ENCODE measurements at places on chromosomes 1 and 21.

GRCh38 chr1:150567341-150567716 lies 12.1 kb downstream of the MCL1 start:
- DNase-seq, result no peak

DNA sequence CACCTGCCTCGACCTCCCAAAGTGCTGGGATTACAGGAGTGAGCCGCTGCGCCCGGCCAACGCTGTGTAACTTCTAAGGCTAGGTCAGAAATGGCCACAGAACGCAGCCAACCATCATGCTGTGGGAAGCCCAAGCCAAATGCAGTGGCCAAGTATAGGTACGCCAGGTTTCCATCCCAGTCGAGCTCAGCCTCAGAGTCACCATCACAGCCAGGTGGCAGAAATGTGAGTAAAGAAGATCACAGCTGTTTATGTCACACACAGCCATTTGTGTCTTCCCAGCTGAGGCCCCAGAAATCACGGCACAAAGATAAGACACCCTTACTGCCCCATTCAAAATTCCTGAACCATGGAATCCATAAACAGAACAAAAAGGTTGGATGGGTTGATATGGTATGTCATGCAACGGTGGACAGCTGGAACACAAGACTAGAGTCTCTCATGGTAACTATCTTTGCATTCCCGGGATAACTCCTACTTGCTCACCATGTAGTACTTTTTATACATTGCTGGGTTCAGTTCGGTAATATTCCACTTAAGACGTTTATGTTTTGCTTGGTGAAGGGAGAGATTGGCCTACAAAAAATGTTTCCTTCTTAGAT lies 84.3 kb downstream of the SLC45A1 start:
- DNase-seq, result no peak

- no peak for DNase-seq
Observed at GRCh38 chr1:182766881-182767645, 22.5 kb upstream of the NPL start.

DNA sequence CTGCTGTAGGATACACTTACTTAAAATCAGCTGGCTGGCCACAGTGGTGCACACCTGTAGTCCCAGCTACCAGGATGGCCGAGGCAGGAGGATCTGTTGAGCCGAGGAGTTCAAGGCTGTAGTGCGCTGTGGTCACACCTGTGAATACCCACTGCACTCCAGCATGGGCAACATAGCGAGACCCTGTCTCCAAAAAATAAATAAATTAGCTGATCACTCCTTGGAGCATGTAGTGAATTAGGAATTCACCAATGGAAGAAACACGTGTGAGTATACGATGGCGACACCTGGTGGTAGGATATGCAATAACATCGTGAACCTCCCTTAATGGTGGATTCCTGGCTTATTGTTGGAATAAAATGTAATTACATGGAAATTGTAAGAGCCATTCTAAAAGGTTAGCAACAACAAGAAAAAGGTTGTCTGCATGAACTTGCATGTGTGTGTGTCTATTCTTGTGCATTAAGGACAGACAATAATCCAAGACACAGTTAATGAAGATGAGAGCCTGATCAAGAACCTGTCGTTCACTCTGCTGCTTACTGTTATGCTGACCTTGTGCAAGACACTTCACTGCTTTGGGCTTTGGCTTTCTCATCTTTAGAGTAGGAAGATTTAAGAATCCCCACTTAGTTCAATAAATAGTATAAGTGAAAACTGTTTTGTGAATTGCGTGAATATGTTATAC lies 38.6 kb upstream of the COX20 start:
- DNase-seq, result peak; percentile 43

- DNase-seq, result no peak
Observed at GRCh38 chr1:57311411-57311810, 112.4 kb downstream of the DAB1 start.

DNA sequence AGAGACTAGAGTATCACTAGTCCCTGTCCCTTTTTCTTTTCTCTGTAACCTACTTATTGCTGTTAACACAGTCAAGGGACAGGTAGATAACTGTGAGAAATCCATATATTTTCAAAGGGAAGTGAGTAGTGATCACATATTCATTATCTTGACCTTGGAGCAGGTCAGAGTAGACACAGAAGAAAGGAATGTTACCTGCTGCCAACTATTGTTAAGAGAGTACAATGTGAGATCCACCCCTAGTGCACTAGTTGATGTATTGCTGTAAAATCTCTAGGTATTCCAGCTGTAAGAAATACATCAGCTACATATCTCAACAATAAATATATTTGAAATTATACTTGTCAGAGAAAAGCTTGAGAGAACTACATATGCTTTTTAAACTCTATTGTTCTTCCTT lies 68.7 kb upstream of the ADGRL2 start:
- DNase-seq, result no peak

DNA sequence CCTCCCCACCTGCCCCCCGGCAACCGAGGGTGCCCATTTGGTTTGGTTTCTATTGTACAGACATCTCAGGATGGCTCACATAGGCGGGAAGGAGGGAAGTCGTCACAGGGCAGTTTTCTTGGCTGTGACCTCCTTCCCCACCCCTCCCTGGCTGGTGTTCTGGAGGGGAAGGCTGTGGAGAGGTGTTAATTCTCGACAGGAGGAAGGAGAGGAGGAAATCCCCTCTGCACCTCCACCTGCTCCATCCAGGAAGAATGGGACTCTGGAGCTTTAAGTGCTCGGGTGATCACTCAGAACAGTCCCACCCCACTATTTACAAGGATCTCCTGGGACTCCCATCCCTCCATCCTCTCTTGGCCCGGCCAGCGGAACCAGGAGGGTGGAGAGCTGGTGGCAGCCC lies 7.6 kb downstream of the MEX3A start:
- no peak for DNase-seq

DNA sequence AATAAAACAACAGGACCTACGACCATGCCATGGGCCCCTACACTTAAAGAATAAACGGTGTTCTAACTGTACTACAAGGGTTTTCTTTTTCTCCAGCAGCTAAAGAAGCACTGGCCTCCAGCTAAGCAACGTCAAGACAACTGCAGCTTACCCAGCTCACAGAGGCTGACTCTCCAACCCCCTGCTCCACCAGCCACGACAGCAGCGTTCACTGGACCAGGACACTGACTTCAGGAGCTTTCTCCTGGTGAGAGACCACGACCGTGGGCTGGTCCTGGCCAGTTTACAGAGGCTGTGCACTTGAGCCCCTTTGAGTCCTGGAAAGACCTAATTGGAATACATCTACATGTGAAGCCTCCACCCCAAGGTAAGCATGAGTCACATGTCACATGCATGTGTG lies 39.4 kb downstream of the WNT9A start:
- no peak for DNase-seq

GRCh38 chr1:235295902-235296350 lies 32.1 kb downstream of the ARID4B start:
- no peak for DNase-seq

DNA sequence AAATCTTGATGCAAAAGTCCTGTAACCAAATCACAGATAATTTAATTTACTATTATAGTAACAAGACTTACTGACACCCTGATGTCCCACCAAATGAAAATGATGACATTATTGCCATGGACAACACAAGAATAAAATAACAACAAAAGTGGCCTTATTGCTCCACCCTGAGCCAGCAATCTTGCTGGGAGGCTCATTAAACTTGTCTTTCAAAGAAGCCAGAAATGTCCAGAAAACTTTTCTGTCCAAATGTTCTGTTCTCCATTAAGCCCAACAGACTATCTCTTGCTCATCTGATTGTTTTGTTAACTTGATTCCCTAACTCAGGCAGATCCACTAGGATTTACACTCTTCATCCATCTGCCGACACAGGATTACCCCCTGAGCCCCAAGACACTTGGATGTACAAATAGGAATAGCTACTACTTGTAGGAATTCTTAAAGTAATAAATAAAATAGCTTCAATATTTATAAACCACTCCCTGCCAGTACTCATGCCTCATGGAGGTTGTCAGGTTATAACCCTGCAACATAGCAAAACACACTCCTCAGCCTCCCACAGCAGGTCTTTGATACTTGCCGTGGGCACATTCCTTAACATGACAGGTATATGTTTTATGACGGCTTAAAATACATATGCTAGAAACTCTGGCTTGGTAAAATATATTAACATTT lies 84.9 kb downstream of the PTPN14 start:
- no peak for DNase-seq

- DNase-seq, result no peak
Observed at GRCh38 chr1:216614011-216614934, 109.0 kb downstream of the ESRRG start.

- no peak for DNase-seq
Observed at GRCh38 chr1:114750780-114751179, 7.0 kb downstream of the CSDE1 start.

DNA sequence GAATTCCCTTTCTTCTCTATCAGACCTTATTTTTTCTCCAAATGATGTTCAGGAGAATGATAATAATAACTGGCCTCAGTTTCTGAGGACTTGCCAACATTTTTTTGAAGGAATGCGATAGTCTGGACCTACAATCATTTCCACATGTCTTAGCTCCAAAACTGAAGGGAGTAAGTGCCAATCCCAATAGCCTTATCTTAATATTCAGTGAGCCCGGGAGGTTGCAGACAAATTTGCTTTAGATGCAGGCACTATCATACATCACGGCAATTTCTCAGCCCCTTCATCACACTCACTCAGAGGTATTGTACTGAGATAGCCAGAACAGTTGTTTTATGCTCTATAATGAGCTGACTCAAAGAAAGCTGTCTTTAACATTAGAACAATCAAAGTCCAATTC lies 796.9 kb downstream of the ADGRL2 start:
- DNase-seq, result no peak

DNA sequence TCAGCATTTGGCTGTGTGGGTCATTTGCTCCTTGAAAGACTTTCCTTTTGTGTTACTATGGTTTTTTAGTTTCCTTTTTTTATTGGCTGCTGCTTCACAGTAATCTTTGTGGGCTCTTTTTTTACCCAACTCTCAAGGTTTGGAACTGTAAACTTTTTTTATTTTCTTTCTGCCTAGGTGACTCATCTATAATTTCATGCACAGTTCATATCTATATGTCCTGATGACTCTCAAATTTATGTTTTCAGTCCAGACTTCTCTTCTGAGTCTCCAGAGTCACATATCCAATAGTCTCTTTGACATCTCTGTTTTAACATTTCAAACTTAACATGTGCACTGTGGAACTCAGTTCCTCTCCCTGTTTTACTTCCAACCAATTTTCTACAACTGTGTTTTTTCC lies 83.4 kb downstream of the ATF6 start:
- DNase-seq, result no peak

- DNase-seq, result no peak
Observed at GRCh38 chr1:164086832-164087231, 472.2 kb upstream of the PBX1 start.

GRCh38 chr1:223730479-223731132 lies 18.3 kb downstream of the CAPN2 start:
- no peak for DNase-seq

DNA sequence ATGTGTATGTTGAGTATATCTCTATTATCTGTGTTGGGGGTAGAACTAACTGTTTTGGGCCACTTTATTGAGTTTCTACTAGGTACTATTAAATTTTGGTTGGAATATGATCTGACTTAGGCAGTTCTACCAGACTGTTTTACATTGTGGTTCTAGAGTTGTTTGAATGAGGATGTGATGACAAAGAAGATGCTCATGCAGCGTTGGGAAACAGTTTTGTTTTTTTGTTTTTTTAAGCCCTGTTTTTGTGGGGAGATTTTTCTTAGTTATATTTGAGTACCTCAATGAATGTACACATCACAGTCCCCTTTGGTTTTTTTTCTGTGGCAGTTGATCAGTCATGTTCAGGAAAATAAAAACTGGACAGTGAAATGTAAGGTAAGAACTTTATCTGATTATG lies 40.1 kb downstream of the TMED5 start:
- no peak for DNase-seq

GRCh38 chr1:48576565-48576964 lies 104.6 kb upstream of the SPATA6 start:
- no peak for DNase-seq

DNA sequence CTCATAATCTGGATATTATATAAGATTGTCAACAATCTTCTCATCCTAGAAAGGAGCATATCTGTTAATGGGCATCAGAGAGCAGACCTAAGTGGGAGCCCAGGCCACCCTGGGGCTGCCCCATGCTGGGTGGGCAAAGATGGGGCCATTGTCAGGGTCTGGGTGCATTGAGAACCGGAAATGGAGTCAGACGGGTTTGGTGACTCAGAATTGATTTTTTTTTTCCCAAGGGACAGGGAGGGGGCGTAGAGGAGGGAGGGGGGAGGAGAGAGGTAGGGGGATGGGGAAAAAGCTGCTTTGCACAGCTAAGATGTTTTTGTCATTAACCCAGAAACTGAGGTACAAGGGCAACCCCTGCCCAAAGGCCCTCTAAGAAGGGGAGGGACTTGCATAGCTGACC lies 1.3 kb downstream of the ATXN7L2 start:
- no peak for DNase-seq

GRCh38 chr1:50416150-50416527 lies 7.1 kb downstream of the DMRTA2 start:
- no peak for DNase-seq

DNA sequence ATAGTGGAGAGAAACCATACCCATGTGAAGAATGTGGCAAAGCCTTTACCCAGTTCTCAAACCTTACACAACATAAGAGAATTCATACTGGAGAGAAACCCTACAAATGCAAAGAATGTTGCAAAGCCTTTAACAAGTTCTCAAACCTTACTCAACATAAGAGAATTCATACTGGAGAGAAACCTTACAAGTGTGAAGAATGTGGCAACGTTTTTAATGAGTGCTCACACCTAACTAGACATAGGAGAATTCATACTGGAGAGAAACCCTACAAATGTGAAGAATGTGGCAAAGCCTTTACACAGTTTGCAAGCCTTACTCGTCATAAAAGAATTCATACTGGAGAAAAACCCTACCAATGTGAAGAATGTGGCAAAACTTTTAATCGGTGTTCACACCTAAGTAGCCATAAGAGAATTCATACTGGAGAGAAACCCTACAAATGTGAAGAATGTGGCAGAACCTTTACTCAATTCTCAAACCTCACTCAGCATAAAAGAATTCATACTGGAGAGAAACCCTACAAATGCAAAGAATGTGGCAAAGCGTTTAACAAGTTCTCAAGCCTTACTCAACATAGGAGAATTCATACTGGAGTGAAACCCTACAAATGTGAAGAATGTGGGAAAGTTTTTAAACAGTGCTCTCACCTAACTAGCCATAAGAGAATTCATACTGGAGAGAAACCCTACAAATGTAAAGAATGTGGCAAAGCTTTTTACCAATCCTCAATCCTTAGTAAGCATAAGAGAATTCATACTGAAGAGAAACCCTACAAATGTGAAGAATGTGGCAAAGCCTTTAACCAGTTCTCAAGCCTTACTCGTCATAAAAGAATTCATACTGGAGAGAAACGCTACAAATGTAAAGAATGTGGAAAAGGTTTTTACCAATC lies 80.0 kb downstream of the JMJD4 start:
- no peak for DNase-seq
